IPS DF 6.9 (cell line): ENCODE measurements at places on chromosomes 7 and 10.

- no peak for DNase-seq
These were observed 29.4 kb downstream of the DNAJB9 start for GRCh38 chr7:108598914-108599580.

GRCh38 chr10:15180736-15181135 is 12.2 kb upstream of the NMT2 start:
- no peak for DNase-seq

DNA sequence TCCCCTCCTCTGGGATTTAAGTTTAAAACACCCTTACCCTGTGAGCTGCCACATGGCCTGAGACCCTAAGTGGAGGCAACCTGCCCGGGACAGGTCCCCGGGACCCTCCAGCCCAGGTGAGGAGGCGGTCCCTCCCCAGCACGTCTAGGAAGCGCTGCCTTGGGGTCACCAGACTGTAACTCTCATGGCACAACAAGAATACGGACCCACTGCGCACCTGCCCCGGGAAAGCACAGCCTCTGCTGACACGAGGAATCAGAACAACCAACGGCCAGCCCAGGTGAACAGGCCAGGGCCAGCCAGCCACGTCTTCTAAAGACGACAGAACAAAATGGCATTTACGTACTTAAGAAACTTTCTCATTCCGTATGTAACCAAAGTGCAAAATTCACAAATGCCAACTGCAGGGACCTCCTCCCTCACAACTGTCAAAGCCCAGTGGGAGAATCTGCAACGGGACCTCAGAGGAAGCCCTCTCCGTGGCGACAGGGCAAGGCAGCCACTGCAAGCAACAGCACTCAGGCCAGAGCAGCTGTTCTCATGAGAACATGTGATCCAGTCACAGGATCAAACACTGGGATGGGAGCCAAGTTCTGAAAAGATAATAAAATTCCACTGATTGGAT is 208.4 kb downstream of the DIP2C start:
- no peak for DNase-seq

- DNase-seq = no peak
These were observed 36.9 kb downstream of the ENTPD1 start for GRCh38 chr10:95792874-95793285.

- no peak for DNase-seq
These were observed 81.8 kb downstream of the TNS3 start for GRCh38 chr7:47500103-47500563.

- no peak for DNase-seq
These were observed 53.2 kb upstream of the CUX1 start for GRCh38 chr7:101764221-101764620.

DNA sequence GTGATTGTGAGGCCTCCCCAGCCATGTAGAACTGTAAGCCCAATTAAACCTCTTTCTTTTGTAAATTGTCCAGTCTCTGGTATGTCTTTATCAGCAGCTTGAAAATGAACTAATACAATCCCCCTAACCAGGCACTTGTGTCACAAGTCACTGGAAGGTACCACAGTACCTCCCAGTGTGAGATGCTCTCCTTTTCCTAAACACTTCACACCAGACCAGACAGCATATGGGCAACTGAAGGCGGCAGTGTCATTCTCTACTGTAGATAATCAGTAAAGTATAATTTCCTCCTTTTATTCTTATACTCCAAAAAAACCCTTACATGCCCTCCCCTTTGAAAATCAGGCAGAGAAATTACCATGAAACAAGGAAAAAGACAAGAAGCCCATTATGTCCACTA is 113.2 kb downstream of the CALN1 start:
- no peak for DNase-seq

DNA sequence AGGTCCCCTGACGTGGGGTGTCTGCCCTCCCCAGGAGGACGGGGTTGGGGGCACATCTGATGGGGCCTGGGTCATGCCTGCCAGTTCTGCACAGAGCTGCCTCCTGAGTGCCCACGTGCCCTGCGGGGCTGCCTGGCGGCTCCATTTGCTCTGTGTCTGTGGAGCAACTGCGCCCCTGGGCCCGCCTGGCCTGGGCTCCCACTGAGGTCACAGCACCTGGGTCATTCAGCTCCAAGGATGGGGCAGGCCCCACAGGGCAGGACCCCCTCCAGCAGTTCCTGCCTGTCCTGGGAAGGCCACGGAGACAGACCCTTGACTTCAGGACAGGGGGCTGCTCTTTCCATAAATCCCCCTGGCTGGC is 590.6 kb downstream of the PTPRN2 start:
- no peak for DNase-seq

DNA sequence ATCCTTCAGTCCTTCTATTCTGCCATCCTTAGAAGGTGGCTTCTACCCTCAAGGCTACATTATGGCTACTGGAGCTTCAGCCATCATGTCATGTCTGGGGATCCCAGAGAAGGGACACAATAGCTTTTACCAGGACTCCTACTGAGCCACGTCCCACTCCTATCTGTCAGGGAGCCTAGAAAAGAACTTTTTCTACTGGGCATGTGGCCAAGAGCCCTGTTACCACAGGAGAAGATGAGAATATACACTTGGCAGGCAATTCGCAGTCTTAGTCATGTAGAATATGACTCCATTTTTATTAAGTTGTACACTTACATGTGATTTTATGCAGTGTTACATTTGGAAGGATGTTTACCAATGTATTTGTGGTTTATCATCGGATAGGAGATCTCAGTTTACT is 64.6 kb upstream of the KCNMA1 start:
- no peak for DNase-seq

DNA sequence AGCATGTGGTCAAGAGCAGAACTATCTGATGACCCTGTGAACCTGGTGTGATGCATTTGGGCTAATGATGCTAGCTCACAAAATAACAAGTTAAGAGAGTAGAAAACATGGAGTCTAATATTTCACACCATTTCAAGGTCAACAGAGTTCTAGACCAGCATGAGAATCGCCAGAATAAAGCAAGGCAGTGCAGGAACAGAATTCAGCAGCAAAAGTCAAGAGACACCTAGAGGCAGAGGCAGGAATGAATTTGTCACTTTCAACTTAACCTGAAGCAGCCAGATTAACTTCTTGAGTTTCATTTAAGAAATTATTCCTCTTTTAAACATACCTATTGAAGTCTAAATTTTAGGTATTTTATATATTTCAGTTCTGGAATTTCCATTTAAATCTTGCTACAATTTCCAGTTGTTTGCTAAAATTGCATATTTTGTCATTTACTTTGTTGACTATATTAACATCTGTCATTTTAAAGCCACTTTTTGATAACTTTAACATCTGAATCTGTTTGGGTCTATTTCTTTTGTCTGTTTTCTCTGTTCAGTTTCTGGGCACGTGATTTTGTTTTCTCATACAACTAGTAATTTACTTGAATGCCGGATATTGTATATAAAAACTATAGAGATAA is 44.2 kb upstream of the PRSS58 start:
- no peak for DNase-seq

GRCh38 chr7:30896036-30896435 is 15.6 kb upstream of the AQP1 start:
- DNase-seq = no peak

DNA sequence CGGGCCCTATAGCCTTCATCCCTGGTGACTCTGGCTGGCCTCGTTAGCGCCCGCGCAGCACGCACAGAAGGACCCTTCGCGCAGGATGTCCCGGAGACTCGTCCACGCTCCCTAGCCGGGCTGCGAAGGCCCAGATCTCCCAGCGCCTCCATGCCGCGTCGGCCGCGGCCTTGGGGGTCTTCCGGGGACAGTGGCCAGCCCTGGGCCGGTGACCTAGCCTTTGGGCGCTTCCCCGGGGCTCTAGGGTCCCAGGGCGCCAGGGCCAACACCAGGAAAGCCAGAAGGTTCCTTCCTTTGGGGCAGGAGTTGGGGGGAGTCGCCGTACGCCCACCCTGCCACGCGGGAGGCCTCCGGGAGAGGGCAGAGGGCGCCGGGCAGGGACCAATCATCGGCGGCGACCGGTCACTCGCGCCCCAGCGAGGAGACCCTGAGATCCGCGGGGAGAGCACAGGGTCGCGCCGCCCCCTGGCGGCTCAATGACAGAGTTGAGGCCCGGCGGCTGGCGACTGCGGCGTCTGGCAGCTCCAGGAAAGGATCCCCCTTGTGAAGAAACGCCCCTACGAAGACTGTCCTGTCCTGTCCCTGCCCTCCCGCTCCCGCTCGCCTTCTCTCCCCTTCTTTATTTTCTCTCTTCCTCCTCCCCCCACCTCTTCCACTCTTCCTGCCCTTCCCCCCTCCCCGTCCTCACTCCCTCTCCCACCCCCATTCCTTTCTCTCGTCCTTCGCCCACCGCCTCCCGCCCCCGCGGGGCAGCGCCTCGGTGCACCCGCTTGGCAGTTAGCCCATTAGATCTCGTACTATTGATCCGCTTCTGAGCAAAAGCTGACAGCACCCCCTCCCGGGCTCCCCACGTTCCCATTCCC is 62.3 kb upstream of the LBX1 start:
- DNase-seq = no peak

DNA sequence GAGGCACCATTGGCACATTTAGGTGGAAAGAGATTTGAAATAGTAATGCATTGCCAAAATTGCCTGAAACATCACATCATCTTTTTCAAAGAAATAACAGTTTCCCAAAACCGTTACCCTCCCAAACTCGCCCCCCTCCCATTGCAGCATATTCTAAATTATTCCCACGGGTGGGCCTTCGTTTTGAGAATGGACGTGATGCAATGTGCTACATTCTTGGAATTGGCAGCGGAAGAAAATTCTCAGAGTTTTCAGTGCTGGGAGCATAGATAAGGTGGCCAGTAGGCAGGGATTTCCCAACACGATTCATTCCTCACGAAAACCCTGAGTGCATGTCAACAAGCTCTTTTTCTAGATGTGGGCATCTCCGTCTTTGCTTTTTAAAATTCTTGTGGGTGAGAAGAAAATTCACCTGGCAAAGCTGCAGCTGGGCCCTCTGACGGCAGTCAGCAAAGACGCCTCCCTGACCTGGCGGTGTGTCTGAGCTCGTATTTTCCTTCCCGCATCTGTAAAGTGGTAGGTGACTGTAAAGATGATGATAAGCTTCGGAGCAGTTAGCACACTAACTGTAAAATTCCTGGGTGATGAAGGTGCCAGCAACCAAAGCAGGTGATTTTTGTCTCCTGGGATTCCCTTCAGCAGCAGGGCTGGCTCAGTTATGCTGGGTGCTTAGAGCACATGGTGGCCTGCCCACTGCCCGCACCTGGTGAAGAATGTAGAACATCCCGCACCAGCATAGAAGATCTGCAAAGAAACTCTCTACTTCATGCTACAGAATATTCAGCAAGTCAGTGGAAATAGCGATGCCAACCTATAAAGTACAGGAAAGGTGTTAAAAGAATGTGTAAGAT is 141.9 kb upstream of the KLF6 start:
- no peak for DNase-seq

GRCh38 chr7:155000795-155001194 is 2.1 kb downstream of the PAXIP1 start:
- DNase-seq = no peak

- no peak for DNase-seq
These were observed 31.9 kb downstream of the SCRN1 start for GRCh38 chr7:29957521-29958310.

DNA sequence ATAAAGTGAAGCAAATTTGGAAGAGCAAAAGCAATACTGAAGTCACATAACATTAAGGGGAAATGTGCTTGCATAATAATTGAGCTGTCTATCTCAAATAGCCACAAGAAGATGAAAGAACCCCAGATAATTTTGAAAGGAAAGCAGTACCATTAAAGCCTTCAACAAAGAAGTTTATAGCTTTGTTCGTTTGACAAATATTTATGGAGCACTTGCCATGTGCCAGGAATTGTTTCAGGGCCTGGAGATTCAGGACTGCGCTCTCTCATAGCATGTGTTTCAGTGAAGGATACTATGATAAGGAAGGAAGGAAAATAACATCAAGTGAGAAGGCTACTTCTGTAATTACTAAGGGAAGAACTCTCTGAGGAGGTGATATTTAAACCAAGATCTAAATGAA is 212.3 kb upstream of the CSTF2T start:
- DNase-seq = no peak

DNA sequence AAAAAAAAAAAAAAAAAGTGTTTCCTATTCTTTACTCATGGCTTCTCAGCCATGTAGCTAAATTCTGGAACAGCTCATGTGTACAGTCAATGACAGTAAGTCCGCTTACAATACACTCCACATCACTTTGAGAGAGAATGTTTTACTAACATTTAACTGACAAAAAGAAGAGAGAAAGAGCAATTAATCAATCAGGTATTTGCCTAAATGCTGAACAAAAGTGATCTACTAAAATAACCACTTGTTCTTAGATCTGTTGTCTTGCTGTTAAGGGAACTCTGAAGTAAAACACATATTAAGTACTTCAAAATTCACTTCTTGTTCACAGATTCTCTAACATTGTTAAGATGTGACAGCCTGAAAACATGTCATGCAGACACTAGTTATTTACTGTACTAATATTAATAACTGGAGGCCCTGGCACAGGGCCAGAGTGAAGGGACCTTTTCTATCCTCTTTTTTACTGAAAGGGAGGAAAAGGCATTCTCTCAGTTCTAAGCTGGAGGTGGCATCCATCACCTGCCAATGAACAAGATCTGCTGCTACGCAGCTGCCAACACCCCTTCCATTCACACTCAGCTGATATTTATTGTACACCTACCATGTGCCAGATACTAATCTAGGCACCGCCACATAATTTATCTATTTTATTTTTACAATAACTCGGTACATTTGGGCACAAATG is 72.6 kb downstream of the AHR start:
- no peak for DNase-seq

- no peak for DNase-seq
These were observed 64.3 kb downstream of the RGS10 start for GRCh38 chr10:119478111-119478802.

DNA sequence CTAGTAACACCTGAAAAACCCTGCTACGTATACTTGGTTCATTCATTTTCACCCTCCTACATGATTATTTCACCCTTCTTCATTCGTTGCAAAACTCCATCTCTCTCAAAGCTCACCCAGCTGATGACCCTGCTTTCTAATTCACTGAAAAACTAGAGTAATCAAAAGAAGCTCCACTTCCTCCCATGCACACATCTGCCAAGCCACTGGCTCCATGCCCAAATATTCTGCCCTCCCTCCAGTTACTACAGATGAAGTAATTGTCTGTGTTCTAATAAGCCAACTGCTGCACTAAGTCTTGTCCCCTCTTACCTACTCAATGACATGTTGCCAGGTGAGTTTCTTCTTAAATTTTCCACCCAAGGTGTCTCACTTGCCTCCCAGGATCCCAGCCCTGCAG is 96.9 kb upstream of the CCDC71L start:
- no peak for DNase-seq

GRCh38 chr7:85103962-85104361 is 82.9 kb downstream of the SEMA3D start:
- no peak for DNase-seq

DNA sequence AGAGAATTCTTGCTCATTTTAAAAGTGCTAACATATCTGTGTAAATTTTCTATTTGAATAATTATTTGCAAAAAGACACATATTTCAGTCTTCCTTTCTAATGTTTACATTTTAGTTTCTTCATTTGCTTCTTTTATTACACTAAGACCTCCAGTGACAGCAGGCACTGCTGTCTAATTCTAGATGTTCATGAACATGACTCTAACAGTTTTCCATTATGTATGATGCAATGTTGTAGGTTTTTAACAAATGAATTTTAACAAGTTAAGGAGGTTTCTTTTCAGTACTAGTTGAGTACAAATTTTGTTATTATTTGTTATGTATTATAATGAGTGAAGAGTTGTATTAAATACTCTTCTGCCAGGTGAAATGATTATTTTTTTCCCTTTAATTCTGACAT is 83.6 kb downstream of the GRB10 start:
- DNase-seq = no peak

GRCh38 chr7:132461032-132461592 is 115.2 kb downstream of the PLXNA4 start:
- no peak for DNase-seq

- DNase-seq = no peak
These were observed 111.3 kb downstream of the FRMD4A start for GRCh38 chr10:14219411-14219810.
